ENCODE measurements at places on chromosomes 1 and 21. TPM values are rescaled to one million over a fixed set of nuclear protein-coding genes. Genes with fewer than 3 reads are reported as not detected.

DNA sequence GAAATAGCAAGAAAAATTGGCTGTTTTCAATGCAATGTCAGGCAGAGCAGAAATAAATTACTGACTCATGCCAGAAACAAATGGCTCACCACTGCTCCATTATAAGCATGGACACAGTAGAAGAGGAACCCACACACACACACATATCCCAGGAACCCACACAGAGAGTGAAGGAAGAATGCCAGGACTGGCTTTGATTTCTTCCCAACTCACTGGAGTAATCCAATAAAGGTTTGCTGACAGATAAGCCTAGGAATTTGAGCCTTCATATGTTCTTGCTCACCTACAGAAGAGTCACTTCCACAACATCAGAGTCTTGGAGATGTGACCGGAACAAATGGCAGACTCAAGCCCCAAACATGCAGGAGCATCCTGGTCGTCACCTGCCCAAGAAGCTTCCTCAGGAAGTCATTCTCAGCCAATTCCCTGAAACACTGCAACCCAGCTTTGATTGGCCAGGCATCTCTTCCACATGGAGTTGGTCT is 2.2 kb downstream of the SH3BP5L start:
- DNase-seq: no peak

DNA sequence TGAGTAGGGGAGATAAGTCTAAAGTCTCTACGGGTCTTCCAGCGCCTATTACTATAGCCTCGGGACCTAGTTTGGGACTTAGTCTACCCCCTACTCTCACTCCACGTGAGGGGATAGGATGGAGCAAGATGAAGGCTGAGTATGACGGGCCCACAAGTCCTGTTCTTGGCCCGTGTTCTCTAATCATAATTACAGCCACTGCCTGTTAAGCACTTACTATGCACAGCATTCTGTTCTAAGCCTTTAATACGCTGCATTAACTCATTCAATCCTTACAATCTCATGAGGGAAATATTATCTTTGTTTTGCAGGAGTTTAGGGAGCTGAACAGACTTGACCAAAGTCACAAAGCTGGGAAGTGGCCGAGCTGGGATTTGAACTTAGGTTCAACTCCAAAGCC is 23.9 kb upstream of the EPB41 start:
- no peak for DNase-seq

DNA sequence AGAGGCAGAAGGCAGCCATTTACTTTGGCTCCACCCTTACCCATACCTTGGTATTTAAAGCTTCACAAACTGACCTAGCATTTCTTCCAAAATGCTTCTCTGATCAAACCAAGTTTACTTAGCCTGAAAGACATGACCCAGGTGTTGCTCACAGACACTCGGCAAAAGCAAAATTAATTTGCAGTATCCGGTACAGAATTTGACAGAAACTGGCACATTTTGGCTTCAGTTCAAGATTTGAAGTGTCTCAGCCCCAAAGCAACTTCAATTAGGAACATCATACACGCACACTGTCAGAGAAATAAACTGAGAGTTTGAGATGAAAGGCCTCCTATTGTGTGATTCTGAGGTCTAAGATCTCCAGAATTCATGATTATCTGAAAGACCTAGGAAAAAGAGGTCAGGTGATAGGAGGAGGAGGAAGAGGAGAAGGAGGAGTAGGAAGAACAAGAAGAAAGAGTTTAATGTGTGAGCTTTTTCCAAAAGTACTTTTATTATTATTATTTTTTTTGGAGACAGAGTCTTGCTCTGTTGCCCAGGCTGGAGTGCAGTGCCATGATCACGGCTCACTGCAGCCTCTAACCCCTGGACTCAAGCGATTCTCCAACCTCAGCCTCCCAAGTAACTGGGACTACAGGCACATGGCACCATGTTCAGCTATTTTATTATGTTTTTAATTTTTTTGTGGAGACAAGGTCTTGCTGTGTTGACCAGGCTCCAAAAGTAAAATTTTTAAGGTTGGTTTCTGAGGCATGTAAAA is 143.6 kb downstream of the SLC45A1 start:
- DNase-seq: no peak

DNA sequence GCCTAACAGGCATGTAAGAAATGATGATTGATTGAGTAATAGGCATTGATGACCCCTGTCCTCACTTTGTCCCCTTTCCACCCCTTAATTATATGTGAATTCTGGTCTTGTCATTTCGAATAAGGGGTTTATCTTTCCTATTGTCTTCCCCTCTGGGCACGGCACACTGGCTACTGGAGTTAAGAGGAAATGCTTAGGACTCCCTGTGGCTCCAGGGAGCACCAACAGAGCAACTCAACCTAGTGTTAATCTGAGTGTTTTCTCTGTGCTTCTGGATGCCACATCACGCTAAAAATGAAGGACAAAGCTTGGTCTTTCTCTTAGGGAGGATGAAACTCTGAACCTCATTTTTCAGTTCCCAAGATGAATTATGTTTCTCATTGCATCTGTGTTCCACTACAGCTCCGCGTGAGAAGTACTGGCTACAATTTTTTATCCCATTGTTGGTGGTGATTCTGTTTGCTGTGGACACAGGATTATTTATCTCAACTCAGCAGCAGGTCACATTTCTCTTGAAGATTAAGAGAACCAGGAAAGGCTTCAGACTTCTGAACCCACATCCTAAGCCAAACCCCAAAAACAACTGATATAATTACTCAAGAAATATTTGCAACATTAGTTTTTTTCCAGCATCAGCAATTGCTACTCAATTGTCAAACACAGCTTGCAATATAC is 5.3 kb downstream of the FCER1A start:
- DNase-seq: no peak

DNA sequence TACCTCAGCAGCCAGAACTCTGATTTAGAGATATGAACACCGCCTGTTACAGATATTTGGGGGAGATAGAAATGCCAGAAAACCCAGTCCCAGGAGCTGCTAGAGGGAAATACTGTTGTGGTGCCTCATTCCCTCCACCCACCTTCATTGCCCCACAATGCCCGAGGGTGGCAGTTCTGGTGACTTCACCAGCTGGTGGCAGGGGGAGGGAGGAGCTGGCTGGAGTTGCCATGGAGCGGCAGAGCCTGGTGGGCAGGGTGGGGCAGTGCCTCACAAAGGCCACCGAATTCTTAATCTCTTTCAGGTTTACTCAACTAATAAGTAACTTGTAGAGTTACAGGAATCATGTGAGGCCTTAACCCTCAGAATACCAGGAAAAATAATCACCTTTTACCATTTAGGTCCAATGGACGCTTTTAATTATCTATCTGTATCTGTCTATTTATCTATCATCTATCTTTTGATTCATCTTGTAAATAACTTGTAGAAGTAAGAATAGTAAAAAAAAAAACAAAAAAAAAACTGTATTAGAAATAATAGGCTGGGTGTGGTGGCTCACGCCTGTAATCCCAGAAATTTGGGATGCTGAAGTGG is 11.7 kb upstream of the S100A11 start:
- no peak for DNase-seq

- no peak for DNase-seq
Measured at GRCh38 chr1:33146003-33146402, 35.8 kb downstream of the TRIM62 start.

The CFHR1 gene
- polyA plus RNA-seq: 0.57 TPM

- no peak for DNase-seq
Measured at GRCh38 chr1:51863384-51863783, 15.1 kb downstream of the NRDC start.

The GPR137B gene
- polyA plus RNA-seq: 43.7 TPM

DNA sequence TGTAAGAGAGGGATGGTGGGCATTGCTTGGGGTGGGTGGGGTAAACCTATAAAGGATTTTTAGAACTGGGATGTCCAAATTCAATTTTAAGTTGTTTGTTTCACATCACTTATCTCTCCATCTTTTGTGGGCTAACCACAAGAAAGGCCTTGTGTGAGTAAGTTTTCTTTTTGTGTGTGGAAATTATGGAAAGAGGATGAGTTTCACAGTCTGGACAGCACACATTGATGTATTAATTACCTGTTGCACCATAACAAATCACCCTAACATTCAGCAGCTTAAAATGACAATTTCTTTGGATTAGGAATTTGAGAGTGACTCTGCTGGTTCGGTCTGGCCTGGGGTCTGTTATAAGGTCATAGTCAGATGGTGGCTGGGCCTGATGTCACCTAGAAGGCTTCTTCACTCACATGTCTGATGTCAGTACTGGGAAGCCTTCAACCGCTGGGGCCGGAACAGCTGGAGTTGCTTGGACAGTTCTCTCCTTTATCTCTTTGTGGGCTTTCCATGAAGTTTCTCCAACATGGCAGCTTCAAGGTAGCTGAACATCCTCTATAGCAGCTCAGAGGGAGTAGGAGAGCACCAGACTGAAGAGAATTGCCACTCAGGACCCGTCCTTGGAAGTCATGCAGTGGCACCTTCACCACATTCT is 2.0 kb upstream of the COL9A2 start:
- no peak for DNase-seq

The RSPH1 gene
- 10.5 TPM for polyA plus RNA-seq

DNA sequence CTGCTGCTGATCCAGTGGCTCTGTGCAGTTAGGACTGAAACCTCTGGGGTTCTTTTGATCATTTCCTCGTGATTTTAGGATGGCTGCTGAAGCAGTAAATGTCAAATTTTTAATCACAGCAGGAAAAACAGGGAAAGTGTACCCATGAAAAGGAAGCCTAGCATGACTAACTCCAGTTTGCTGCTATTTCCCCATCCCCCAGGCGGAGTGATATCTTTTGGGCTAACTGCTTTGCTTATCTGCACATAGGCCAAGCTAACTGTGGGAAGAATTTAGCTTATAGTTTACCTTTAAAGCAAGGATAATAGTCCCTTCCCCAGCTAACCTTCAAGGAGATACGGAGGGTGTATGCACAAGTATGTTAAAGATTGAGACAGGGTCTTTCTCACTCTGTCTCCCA is 149.8 kb upstream of the TNR start:
- no peak for DNase-seq

DNA sequence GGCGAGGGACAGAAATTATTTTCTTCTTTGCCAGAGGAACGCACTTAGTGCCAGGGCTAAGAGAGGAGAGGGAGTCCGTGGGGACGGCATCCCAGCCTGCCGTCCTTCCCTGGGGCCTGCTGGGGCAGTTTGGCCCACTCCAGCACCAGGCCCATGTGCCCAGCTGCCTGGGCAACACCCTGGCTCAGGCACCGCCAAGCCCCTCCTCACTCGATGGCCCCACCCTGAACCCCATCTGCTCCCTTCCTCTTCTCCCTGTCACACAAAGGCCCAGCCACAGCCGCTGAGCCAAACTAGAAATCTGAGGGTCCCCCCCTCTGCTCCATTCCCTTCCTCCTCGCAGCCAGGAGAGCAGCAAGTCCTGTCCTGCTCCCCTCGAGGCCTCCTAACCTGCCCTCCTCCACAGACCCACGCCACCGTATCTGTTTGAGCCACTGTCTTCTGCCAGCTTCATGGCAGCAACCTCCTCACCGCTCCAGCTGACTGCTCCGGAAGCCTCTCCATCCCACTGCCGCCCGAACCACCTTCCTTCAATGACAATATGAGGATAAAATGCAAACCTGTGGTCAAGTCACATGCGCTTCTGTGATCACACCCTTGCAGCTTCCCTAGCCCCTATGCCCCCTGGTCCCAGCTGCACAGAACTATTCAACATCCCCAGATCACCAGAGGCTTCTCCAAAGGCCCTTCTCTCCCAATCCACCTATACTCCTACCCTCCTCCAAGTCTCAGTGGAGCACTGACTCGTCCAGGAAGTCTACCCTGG is 8.4 kb upstream of the TNNI1 start:
- no peak for DNase-seq

- no peak for DNase-seq
Measured at GRCh38 chr1:5690291-5690690, 301.9 kb downstream of the NPHP4 start.

DNA sequence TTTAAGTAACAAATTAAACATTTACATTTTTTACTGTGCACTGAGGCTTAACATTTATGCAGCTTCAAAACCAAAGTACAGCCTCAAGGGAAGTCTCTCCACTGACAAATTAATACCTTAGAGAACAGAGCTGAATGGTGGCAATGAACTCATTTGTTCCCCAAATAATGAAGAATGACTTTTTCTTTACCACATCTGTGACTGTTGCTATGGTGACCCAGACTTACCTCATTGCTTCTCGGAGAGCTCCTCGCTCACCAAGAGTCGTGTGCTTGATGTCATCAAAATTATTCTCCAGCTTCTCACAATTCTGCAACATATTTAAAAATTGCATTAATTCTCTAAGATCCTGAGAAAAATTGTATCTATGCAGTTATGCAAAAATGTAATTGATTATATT is 92.9 kb downstream of the DPYD start:
- no peak for DNase-seq

The VWA5B1 gene
- 1.5 TPM for polyA plus RNA-seq

GRCh38 chr1:38926091-38926490 is 15.5 kb downstream of the RHBDL2 start:
- DNase-seq: no peak

The KLF17 gene
- not detected for polyA plus RNA-seq

DNA sequence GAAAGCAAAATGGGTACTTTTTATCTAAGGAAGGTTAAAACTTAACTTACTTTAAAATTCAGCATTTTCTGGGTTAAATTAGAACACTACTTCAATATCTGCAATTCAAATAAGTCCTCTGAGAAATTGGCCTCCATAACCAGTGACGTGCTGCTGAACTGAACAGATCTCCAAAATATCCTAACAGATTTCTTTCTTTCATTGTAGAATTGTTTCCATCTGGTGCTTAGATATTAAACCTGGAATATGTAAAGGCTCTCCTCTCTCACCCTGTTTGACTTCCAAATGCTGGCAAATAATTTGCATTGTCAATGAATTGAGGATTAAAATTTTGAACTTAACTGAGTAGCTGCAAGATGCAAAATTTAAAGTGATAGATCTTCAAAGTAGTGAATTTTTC is 316.9 kb upstream of the CXADR start:
- no peak for DNase-seq
